Stimulated activated CD4-positive, alpha-beta T cell treated with anti-CD3 and anti-CD28 coated beads, Interleukin-1b, Interleukin-23, amount 100 ng/mL, for 24 hours (primary cell): ENCODE measurements at places on chromosomes 5 and 9.
A peak's percentile ranks its signal among the peaks of the same experiment; 100 is the strongest.

DNA sequence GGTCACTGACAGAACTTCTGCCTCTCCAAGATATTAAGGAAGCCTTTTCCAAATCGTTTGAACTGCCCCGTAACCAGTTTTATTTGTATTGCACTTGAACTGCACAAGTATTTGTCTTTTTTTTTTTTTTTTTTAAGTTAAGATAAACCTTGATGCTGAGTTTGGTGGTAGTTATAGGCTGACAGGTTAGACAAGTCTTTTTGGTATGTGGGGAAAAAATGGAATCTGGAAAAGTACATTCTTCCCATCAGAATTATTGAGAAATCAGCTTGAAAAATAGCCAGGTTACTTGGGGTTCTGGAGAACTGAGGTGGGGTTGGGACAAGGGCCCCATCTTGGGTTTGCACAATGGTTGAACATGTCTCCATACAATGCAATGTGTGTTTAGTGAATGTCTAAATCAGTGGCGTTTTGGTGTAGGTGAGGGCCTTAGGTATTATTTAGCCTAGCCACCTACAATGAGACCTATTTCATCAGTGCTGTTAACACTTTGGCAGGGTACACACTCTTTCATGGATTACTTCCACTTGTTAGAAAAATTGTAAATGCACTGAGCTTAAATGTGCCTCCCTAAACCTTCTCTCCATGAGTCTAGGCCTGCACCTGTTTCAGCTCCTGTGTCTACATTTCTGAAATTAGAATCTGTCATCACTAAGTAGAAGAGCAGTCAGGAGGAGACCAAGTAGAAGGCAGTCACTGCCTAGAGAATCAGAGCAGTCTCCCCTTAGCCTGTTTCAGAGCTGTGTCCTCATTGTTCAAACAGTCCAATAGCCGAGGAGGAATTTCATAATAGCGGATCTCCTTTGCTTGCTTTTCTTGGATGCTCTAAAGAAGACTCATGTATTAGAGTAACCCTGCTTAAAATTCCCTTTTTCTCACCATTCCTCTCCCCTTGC lies 140.0 kb upstream of the HMHB1 start:
- DNase-seq: no peak

- no peak for DNase-seq
These were observed 181.4 kb upstream of the MAP3K1 start for GRCh38 chr5:56633950-56634349.

DNA sequence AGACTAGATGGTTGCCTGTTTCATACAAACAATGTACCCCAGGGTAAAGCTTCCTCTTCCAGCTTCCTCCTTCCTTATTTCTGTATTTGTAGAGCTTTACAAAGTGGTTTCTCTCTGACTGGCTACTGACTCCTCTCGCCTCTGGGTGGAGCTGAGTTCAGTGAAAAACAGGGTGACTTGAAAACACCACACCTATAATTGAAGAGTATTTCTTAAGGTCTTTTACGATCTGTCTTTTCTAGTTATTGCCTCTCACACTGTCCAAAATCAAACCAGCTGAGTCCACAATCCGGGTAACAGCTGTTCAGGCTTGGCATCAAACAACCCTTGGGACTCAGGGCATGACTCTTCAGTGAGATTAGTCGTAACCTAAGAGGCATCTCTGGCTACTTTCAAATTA lies 200.4 kb downstream of the ARRDC3 start:
- no peak for DNase-seq

GRCh38 chr5:51380603-51381207 lies 2.5 kb upstream of the ISL1 start:
- DNase-seq: no peak

DNA sequence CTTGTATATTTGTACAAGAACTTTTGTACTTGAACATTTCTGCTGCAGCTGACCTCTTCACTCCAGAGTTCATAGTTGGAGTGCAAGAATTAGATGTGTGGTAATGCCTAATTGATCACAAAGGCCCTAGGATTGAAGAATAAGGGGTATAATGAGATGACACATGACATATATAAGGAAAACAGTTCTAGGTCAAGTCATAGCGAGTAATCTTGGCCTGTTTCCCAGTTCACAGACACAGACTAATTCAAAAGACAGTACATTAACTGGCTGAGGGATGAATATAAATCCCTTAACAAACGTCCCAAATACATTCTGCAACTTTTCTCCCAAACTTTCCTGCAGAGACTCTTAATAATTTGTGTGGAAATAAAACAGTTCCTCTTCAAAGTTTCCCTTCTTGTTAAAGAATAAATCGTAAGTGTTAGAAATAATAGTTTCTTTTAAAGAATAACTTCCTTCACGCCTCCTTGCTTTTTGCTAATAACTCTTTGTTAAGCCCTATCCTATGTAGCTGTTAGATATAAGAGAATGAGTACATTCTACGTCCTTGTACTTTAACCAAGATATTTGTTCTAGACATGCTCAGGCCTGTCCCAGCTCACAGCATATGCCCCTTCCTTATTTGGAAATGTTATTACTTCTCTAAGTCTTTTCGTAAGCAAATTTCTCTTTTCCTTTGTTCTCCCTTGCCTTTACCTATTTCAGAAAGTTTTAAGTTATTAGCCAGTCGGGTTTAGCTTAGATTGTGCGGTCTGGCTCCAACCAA lies 556.4 kb upstream of the CTNND2 start:
- DNase-seq: no peak

GRCh38 chr5:159890141-159890540 lies 26.1 kb upstream of the ADRA1B start:
- no peak for DNase-seq

- no peak for DNase-seq
These were observed 58.2 kb downstream of the NSUN2 start for GRCh38 chr5:6574537-6575245.

DNA sequence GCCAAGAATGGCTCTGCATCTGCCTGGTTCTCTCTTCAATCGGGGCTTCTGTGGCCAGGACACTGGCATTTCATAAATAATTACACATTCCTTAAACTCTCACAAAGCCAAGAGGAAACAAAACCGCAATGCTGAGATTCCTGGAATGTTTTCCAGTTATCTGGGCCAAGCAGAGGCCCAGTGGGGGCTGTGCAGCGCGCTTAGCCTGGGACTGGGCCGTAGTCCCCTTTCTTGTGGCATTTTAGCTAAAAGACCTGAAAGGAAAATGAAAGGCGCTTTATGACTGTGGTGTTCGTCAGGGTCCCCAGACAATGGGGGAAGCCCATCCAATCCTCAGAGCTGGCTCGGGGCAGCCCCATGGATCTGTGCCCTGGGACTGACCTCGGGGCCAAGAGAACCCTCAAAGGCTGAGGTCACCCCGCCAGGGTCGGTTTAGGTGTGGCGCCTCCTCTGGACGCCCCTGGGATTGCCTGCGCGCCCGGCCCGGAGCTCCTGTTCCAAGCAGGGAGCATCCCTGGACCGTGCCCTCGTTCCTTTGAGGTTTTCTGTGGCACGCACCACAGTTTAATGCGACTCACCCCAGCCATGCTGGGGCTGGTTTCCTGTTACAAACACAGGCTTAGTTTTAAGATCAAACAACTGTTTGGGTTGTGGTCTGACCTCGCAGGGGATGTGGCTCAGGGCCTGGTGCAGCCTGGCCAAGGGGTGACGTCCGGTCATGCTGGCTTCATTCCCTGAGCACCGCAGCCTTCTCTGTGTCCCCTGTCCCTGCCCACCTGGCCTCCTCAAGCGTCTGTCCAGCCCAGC lies 51.5 kb upstream of the NKD2 start:
- peak; percentile 10 for DNase-seq

- DNase-seq: no peak
These were observed 13.9 kb downstream of the SGCD start for GRCh38 chr5:156340893-156341292.

- no peak for DNase-seq
These were observed 21.6 kb upstream of the HEMGN start for GRCh38 chr9:97959585-97959984.

DNA sequence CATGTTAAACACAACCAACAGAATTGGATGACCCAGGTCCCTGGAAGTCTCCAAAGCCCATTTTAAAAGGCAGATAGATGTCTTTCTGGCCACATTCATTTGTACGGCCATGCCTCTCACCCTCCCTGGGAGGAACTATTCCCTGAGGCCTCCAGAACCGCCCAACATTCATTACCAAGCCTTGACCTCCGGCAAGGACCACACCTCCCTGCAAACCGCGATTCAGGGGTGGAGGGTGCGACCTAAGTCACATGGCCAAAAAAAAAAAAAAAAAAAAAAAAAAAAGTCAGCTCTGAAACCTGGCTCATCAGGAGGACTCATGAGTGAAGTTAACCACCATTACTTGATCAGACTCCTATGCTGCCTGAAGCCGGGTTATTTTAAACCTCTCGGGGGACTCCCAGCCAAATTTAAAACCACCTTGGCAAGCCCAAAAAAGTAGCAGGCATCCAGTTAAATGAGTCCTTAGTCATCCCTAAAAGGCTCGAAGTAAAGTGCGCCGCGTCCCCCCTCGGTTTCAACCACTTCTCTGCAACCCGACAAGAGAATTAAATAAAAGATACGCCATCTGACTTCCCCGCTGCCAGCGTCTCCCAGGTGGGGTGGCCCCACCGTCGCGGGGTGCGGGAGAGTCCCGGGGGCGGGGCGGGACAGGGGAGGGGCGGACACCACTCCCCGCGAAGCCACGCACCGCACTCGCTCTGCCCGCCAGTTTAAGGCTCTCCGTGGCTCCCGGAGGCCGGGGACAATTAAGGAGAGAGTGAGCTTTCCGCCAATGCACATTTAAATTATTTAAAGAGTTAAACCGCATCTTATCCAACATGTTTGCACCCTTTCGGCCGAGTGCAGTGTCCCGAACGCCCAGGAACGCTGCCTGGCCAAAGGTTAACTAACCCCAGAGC lies 2.3 kb downstream of the KLF9 start:
- peak; percentile 40 for DNase-seq

- no peak for DNase-seq
These were observed 24.2 kb downstream of the LSM11 start for GRCh38 chr5:157767689-157768088.

DNA sequence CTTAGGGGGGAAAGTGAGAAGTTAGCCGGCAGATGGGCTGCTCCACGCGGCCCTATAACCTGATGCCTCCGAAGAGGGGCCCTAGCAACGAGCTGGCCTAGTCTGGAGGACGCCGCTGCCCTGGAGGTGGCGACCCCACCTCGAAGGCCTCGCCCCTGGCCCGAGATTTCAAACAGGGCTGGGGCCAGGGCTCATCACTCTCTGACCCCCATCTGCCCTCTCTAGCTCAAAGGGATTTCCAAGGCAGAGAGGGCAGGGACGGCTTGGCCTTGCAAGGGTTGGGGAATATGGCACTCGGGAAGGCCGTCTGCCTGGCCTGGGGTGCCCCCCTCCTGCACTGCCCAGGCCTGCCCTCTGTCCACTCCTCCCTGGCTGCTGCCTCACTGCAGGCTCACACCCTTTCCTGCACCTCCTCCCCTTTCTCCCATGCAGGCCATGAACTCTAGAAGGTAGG lies 25.5 kb upstream of the TIFAB start:
- no peak for DNase-seq

- no peak for DNase-seq
These were observed 13.7 kb upstream of the BTF3 start for GRCh38 chr5:73484511-73484910.

DNA sequence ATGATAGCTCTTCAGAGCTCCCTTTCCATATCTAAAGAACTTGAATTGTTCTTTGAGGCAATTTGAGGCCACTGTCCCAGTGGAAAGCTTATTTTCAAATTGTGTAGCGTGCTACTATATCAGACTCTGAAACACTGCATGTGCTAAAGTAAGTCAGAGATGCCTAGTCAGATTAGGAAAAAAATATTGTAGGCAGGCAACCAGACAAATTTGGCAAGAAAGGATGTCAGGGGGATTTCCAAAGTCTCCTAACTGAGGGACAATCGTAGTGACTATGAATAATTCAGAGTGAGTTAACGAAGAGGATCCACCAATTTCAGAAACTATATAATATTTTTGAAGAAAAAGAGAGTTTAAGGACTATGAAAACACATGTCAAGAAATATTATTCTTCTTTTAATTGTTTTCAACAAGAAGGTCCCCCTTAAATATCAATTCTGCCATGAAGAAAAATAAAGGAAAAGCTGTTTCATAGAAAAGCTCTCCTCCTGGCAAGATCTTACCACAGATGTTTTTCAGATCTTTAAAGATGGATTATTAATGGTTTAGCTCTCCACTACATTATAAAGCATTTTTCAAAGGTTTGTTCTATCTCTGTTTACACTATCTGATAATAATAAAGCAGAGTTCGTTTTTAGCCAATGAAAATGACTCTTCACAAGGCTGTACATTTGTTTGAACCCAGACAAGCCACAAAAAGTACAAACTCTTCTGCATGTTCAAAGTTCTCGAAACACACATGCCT lies 273.5 kb upstream of the PTGER4 start:
- DNase-seq: no peak

DNA sequence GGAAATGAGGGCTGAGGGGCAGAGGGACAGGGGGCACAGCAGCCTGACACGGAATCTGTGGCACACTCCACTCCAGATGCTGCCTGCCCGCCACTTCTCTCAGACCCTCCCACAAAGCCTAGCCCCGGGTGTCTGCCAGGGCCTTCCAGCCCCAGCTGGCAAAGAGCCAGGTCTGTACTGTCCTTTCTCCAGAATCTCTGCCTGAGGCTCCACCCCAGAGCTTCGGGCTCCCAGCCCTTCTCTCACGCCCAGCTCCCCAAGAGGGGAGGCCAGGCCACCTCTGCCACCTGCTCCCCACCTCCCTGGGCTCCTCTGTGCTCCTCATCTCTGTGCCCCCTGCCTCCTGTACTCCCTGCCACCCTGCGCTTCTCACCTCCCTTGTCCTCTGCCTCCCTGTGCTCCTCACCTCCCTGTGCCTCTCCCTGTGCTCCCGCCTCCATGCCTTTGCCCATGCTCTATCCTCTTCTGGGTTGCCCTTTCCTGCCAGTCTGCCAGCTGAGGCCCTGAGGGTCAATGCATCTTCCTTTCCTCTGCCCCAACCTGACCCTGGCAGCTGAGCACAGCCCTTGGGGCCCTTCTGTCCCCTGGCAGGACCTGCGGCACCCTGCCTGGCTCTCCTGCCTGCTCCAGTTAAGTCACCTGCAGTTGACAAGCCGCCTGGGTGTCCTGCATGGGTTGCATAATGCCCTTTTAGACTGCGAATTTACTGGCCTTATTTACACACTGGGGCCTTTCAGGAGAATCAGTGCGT lies 36.4 kb downstream of the RASGEF1C start:
- DNase-seq: no peak

DNA sequence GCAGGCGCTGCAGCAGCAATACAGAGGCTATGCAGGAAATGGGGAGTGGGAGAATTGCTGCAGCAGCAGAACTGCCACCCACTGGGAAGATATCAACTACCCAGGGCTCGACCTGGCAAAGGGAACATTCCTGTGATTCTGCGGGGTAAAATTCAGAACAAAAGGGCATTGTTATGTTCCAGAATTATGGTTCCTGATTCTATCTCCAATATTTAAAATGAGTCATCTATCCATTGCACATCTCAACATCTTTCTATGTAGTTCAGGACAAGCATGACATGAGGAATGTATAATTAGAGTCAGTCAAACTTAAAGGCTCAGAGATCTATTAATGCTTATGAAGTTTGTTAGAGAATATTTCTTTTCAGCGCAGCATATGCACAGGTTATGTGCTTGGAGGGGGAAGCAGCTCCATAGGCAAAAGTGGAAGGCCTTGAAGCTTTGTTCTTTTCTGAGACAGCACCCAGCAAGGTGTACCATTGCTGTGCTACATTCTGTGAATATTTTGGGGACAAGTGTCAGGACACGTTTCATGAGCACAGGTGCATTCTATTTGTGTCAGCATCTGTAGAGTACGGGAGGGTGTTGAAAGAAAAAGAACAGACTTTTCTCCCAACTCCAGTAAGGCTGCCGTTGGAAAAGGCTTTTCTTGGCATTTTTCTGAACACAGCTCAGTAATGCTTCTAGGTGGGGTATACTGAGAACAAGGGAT lies 395.6 kb upstream of the MPDZ start:
- DNase-seq: no peak
